ENCODE measurements at places on chromosomes 1 and 21.
A peak's percentile ranks its signal among the peaks of the same experiment; 100 is the strongest.

DNA sequence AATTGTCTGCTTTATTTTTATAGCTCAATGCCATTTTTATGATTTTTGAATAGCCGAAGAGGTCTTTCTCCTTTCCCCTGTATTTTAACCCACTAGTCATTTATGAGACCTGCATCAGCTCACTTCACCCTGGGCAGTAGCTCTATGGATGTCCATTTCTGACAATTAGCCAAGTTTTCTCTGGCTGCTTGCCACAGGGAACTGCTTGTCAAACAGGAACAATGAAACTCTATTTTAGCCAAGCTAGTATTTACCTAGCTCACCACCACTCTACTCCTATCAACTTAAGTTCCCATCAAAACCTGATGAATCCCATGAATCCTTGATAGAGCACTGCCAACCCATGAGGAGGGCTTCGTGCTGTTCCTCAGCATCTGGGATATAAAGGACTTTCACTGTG is 406.7 kb downstream of the RWDD3 start:
- no peak for DNase-seq

GRCh38 chr1:115545791-115546733 is 95.7 kb upstream of the VANGL1 start:
- DNase-seq: no peak

GRCh38 chr1:241847540-241847795 is 536 bp upstream of the EXO1 start:
- no peak for DNase-seq

- DNase-seq: no peak
Observed at GRCh38 chr1:178485541-178485981, 11.2 kb downstream of the CLEC20A start.

DNA sequence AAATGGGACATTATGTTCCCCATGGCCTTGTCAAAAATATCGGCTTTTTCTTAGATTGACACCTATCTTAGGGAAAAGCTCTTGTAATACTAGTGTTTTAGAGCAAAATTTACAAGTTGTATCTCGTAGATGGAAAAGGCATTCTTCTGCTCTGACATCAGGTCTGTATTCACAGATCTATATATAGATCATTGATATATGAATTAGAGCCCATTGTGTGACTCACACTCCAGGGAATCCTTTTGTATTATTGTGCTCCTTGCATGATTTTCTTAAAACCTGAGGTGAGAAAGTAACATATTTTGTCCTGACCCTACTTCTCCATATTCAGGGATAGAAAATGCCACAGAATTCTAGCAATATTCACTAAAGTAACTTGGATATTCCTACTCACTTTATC is 1160.8 kb upstream of the B3GALT2 start:
- DNase-seq: no peak

- no peak for DNase-seq
Observed at GRCh38 chr21:15752763-15753407, 23.1 kb downstream of the USP25 start.

- DNase-seq: no peak
Observed at GRCh38 chr1:57210881-57211280, 213.0 kb downstream of the DAB1 start.

DNA sequence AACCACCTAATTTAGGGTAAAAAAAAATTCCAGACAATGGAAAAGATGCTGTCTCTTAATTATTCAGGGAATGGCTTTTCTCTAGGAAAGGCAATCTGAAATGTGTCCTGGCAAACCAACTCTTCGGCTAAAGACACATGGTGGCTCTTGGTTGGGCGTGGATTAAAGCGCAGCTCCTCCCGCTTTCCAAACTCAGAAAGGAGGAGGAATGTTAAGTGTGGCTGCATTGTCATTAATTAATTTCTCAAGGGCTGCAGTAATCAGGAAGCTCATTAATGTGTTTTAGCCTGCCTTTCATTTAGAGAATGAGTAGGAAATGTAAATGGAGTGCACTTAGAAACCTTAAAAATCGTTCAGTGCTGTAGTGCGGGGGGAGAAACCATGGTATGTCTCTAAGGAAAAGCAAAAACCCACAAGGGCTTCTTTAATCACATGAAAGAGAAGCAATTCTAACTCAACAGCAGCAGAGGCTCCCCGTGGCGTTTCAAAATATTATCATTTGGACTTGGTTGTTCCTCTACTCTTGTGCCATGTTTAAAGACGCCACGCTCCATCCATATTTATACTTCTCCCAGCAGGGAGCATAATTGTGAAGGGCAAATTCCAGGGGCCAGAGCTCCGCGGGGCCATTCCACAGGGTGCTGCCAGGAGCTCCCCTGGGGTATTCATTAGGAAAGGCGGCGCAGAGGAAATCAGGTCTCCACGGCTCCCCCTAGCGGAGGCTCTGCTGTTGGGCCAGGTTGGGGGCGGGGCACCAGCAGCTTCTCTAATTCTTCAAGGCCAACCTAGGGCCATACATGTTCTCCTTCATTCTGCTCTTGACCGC is 91.9 kb upstream of the SSX2IP start:
- peak; percentile 64 for DNase-seq

DNA sequence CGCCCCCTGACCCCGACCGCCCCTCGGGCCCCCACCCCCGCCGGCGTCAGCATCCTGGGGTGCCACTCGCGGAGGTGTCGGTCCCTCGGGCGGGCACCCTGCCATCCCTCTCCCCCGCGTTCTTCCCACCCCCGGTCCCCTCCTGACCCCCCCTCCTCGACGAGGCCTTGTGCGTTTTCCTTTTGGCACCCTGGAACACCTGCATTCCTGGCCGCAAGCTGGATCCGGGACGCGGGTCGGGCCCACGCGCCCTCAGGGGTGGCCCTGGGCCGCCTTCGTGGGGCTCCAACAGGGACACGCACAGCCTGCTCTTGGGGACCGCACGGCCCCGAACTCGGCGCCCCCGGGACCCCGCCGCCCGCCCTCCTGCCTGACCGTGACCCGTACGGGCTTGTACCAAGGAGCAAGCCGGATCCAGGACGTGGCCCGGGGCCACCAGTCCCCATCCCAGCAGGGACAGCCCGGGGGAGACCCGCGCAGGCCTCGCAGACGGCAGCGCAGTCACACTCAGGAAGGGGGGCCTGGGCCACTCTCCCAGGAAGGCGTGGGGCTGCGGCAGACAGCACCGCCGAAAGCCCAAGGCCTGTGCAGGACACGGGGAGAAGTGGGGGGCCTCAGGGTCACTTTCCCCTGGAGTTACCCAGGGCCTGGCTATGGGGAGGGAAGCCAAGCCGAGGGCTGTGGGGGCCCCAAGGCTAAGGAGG is 579 bp upstream of the SLC19A1 start:
- DNase-seq: no peak

GRCh38 chr1:13548281-13548680 is 34.5 kb upstream of the LRRC38 start:
- DNase-seq: no peak

DNA sequence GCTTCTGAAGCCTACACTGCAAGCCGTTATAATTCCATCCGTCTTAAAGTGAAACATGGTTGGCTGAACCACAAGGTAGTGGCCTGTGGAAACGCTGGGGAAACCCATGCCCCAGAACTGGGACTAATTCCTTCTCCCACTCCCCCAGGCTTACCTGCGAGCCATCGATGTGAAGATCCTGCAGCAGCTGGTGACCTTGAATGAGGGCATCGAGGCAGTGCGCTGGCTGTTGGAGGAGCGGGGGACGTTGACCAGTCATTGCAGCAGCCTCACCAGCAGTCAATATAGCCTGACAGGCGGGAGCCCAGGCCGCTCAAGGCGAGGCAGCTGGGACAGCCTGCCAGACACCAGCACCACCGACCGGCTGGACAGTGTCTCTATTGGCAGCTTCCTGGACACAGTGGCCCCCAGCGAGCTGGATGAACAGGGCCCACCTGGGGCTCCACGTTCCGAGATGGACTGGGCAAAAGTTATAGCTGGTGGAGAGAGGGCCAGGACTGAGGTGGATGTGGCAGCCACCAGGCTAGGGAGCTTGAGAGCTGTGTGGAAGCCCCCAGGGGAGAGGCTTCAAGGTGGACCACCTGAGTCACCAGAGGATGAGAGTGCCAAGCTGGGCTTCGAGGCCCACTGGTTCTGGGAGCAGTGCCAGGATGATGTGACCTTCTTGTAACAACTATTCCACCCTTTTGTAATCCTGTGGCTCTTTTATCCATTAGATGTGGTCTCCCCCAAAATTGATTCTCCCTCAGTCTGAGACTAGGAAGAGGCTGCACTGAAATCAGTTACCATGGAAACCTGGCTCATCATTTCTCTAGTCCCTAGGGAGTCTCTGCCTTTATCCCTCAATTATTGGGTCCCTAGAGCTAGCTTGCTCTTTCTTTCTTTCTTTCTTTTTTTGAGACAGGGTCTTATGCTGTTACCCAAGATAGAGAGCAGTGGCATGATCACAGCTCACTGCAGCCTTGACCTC is 16.7 kb downstream of the LURAP1 start:
- DNase-seq: no peak

DNA sequence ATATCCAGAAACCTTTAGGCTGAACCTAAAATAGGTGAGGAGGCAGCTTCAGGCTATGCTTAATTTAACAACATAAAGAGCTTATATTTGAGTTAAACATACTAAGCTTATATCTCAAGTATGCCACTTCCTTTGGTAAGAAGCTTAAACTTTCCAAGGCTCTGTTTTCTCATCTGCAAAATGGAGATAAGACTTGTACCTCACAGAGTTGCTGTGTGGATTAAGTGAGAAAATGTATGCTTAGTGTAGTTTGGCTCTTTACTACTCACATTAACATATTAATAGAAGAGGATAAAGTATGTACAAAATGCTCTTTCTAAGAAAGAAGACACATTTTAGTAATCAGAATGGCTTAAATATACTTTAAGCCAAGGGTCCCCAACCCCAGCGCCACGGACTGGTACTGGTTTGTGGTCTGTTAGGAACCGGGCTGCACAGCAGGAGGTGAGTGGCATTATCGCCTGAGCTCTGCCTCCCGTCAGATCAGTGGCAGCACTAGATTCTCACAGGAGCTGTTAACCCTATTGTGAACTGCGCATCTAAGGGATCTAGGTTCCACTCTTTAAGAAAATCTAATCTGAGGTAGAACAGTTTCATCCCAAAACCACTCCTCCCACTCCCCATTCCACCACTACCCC is 77.2 kb downstream of the HS2ST1 start:
- DNase-seq: no peak

DNA sequence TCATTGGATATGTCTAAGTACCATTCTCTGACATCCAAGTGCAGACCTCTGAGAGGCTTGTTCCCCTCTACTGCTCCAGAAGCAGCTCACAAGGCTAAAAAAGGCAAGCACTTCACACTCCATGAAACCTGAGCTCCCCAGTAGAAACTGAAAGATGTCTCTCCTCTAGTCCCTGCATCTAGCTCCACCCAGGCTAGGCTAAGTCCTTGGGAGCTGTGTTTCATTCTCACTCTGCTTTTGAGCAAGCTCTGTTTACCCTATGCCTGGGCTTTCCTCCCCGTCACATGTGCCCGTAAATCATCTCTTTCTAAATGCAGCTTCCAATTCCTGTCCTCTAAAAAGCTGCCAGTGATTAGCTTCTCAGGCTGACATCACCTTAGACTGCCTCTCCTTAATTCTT is 39.0 kb downstream of the LRRC71 start:
- no peak for DNase-seq

- DNase-seq: no peak
Observed at GRCh38 chr1:228280961-228281591, 73.2 kb downstream of the OBSCN start.

GRCh38 chr1:98923667-98924066 is 81.0 kb downstream of the PLPPR5 start:
- DNase-seq: no peak

- no peak for DNase-seq
Observed at GRCh38 chr1:212270564-212270963, 14.6 kb upstream of the PPP2R5A start.

GRCh38 chr1:214124915-214125314 is 137.1 kb downstream of the PROX1 start:
- no peak for DNase-seq

DNA sequence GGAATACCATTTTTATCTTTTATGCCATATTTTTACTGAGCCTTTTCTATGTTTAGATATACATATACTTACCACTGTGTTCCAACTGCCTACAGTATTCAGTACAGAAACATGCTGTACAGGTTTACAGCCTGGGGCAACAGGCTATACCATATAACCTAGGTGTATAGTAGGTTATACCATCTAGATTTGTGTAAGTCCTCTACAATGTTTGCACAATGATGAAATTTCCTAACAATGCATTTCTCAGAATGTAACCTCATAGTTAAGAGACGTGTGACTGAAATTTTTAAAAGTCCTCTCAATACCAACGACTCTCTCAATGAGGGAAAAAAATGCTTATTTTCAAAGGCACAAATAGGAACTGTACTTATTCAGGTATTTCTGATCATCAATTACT is 21.7 kb downstream of the INTS7 start:
- DNase-seq: no peak

- no peak for DNase-seq
Observed at GRCh38 chr1:52672946-52673345, 25.2 kb downstream of the COA7 start.

DNA sequence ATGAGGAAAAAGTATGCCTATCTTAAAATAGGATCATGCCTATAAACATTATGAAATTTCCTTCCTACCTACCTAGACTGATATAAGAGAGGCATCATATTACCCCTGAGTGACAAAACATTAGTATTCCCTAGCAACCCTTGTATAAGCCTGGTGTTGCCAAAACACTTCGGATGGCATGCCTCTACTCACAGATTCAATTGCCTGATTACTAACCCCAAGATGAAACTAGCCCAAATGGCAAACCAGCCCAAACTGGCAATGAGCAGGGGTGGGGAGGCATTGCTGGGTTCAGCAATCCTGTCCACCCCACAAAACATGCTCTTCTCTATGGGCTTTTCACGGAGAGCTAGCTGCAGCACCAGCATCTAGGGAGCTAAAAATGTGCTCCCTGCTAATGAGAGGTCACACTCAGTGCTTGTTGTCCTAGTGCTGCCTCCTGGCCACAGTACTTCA is 13.9 kb downstream of the PALMD start:
- DNase-seq: no peak

- DNase-seq: no peak
Observed at GRCh38 chr1:18151436-18152122, 44.0 kb downstream of the IGSF21 start.

DNA sequence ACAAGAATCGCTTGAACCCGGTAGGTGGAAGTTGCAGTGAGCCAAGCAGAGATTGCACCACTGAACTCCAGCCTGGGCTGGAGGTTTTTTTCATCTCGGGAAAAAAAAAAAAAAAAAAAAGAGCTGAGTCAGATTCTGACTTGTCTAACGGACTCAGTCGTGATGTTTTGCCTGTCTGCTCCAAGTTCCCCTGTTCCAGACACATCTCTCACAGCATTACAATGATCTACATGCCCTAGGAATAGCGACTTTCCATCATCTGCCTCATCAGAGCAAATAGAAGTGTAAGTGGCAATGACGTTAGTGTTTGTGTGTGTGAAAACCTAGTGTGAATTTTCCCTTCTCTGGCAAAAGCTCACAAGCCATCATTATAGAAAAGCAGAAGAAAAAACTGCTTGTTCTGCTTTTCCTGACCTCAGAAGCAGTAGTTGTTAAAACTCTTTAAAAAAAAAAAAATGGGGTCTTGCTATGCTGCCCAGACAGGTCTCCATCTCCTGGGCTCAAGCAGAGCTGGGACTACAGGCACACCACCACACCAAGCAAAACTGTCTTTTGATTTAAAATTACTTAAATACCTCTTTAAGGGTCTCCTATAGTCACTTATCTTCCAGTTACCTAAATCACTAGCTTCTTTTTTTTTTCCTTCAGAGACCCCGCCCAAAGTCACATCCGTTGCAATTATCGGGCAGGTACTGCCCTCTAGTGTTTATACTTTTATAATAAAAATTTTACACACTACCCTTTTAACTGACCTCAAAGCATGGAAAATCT is 37.3 kb downstream of the PLEKHO1 start:
- no peak for DNase-seq

- DNase-seq: no peak
Observed at GRCh38 chr1:112255080-112255479, 140.9 kb upstream of the CTTNBP2NL start.

- no peak for DNase-seq
Observed at GRCh38 chr1:70204600-70204999, 779 bp downstream of the LRRC40 start.

Measured in stimulated activated CD8-positive, alpha-beta memory T cell treated with anti-CD3 and anti-CD28 coated beads, Interleukin-15, amount 100 ng/mL, for 24 hours (primary cell).